ENCODE measurements at places on chromosomes 4 and X. TPM values are rescaled to one million over a fixed set of nuclear protein-coding genes. Genes with fewer than 3 reads are reported as not detected.

SOWAHB gene
- 2.7 TPM for total RNA-seq

DNA sequence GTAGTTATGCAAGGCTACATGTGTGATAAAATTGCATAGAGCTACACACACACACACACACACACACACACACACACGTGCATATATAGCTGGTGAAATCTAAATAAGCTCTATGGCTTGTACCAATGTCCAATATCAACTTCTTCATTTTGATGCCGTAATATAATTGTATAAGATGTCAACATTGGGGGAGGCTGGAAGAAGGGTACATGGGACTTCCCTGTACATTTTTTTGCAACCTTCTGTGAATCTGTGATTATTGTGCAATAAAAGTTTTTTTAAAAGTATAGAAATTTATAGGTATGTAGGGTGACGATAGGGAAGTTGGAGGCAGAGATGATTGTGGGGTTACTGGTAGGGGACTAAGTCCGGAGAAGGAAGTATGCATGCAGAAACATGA lies 105.5 kb downstream of the HDAC8 start:
- DNase-seq: no peak

- DNase-seq: no peak
Measured at GRCh38 chr4:81454499-81454898, 17.2 kb downstream of the RASGEF1B start.

- no peak for DNase-seq
Measured at GRCh38 chr4:83170952-83171399, 56.4 kb upstream of the PLAC8 start.

CYSLTR1 gene
- 0.19 TPM for total RNA-seq

GRCh38 chr4:169823685-169824084 lies 65.9 kb upstream of the HPF1 start:
- peak; percentile 38 for DNase-seq

CSN1S1 gene
- not detected for total RNA-seq

All from pancreas (tissue), 10 donors.